Ascending aorta (tissue), 2 donors: ENCODE measurements at places on chromosomes 1 and 21.

DNA sequence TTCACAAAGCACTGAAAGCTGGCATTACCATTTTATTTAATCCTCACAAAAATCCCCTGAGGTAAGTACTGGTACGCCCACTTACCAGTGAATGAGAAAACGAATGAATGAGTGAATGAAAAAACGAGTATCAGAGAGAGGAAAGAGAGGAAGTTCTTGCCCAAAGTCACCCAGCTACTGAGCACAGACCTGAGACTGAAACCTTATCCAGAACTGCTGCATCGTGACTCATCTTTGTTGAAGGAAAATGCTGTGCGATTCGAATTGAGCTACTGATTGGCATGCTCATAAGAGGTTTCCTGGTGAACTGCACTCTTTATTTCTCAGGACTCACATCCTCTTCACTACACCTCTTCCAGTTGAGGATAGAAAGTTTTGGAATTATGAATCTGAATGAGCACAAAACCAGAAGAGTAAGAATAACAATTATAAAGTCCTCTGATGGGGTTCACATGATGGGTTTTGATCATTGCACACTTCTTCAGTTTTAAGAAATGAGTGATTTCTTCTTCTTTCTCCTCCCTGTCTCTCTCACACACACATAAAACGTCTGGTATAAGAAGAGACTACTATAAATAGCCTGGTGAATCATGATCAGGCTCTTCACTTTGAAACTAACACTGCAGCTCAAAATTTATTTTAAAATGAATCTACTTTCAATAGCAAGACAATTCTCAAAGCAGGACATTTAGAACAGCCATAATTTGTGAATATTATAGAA lies 32.1 kb downstream of the IL12RB2 start:
- no peak for DNase-seq

- no peak for DNase-seq
These were observed 75.2 kb upstream of the ZC3H12A start for GRCh38 chr1:37399205-37399604.

DNA sequence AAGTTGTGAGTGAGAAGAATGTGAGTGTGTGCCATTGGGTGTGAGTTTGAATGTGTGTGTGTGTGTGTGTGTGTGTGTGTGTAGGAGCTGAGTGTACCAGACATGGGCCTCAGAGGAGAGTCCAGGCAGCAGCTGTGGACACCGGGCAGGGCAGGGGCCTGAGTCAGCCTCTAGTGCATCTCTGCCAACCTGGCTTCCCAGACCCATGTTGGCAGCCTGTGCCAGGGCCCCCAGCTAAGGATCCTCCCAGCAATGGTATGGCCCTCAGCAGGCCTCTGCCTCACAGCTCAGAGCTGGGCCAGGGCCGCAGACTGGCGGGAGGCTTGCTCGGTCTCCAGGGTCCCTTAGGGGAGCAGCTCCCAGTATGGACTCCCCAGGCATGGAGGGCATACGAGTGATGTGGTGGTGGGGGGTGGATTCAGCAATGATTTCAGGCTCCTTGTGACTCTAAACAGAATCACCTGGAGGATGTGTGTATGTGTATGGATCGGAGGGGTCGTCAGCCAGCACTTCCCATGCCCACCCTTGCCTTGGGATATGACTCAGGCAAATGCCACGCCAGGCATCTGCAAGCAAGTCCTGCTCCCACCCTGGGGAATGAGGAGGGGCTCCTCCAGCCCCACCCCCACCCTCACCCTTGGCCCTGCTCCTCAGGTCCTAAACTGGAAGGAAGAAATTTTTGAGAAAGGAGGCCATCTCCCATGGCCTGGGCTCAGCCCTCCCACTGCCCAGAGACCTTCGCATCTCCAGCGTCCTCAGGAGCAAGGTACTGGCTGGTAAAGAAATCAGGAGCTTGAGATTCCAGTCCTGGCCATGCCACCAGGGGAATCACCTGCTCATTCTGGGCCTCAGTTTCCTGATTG lies 1.8 kb upstream of the FOXO6 start:
- DNase-seq = peak; percentile 45

GRCh38 chr1:248625166-248625565 lies 9.7 kb downstream of the OR2T11 start:
- no peak for DNase-seq
